PC-3 (cell line): ENCODE measurements at places on chromosomes 3 and 15. TPM values are rescaled to one million over a fixed set of nuclear protein-coding genes. Genes with fewer than 3 reads are reported as not detected.

The GATM gene
- total RNA-seq = 0.86 and 0.87 TPM in 2 replicates

The SEMA3F gene
- 47.3 and 50.5 TPM in 2 replicates for total RNA-seq

DNA sequence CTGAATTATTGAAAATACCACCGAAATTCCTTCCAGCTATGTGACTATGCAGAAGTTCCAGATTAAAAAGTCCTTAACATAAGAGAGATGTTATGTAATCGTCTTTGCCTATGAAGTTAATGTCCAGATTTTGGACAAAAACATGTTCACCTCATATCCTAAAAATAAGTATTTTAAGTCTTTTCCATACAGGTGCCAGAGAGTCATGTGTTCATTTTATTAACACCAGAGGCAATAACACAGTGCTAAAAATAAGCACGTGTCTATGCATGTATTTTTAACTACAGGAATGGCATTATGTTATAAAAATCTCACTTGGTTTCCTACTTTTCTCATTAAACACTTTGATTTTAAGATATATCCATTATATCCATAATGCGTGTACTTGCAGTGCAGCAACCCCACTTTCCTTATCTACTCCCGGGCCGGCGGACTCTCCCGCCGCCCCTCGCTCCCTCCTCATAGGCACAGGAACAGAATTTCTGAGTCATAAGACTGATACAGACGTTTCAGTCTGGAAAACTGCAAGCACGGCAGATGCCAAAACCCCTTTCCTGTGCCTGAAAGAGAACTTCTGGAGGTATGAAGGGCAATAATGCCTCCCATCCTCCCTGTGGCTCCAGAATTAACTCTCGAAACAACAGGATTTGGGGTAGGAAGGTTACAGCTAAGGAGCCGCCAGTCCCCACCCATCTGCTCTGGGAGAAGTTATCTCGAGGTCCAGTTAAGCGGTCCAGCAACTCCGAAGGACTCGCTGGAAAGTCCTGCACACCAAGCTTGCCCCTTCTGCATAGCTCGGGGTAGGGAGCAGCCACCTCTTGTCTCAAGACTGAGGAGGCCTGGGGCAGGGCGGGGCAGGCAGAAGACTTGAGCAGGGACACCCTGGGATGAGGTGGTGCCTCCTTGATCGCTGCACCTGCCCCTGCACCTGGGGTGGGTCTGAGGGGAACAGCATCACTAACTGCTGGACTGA is 22.3 kb upstream of the PSTPIP1 start:
- DNase-seq = no peak

The RPLP1 gene
- total RNA-seq = 216 and 253 TPM in 2 replicates

DNA sequence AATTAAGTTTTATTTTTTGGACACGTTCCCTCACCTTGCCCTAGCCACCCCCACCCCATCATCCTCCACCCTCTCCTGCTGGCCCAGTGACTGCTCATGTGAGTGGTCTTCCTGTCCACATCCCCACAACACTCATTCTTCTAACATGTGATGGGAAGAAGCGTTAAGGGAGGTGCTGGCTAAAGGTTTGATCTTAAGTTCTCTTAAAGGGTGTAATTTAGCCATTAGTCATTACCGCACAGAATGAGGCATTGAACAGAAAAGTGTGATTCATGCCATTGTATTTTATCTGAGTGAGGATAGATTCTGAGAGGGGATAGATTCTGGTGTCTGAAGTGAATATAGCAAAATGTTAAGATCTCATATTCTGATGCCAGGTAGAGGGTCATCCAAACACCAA is 272.9 kb upstream of the TPM1 start:
- peak; percentile 81 for DNase-seq

The GNAT1 gene
- 0.22 TPM in 1 of 2 replicates, not detected in the other for total RNA-seq

DNA sequence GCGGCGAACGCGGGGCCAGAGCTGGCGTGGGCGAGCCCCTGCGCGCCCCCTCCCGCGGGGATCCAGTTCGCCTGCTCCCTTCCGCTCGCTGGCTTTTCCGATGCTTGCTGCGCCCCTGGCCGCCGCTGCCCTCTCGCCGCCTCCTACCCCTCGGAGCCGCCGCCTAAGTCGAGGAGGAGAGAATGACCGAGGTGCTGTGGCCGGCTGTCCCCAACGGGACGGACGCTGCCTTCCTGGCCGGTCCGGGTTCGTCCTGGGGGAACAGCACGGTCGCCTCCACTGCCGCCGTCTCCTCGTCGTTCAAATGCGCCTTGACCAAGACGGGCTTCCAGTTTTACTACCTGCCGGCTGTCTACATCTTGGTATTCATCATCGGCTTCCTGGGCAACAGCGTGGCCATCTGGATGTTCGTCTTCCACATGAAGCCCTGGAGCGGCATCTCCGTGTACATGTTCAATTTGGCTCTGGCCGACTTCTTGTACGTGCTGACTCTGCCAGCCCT is 721 bp downstream of the P2RY1 start:
- peak; percentile 6 for DNase-seq

The PRSS50 gene
- total RNA-seq = not detected in 2 replicates

The DNAH12 gene
- total RNA-seq = 0.07 TPM in 1 of 2 replicates, not detected in the other

DNA sequence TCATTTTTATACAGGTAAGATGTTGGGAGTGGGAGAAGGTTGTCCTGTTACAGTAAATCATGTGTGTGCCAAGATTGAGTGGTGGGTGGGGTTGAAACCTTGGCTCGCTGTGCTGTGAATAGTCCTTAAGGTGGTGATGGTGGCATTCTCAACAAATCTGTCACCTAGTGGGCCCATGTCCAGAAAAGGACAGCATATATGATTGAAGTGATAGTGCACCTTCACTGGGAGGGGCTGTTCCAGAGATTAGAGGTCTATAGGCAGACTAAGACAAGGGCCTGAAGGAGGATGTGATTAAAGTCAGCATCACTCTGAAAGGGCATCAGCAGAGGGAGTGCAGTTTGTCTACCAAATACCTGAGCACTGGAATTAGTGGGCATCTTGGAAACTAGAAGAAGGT is 374.2 kb upstream of the C2CD4B start:
- no peak for DNase-seq

The ZNF609 gene
- 9.9 and 15.4 TPM in 2 replicates for total RNA-seq

DNA sequence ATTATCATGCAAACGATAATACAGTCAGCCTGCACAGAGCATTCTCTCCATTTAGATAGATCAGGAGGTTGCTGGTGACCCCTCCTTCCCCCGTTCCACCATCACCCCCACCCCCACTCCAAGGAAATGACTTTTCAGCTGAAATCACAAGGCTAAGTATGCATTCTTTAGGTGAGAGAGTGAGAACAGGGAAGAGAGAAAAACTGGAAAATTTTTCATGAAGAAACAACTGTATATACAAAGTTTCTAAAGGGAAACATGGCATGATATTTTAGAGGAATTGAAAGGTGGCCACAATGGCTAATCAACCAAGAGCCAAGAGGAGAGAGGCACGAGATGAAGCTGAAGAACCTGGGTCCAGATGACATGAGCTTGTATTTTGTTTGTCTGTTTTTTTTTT is 22.2 kb downstream of the BCL2A1 start:
- DNase-seq = no peak

DNA sequence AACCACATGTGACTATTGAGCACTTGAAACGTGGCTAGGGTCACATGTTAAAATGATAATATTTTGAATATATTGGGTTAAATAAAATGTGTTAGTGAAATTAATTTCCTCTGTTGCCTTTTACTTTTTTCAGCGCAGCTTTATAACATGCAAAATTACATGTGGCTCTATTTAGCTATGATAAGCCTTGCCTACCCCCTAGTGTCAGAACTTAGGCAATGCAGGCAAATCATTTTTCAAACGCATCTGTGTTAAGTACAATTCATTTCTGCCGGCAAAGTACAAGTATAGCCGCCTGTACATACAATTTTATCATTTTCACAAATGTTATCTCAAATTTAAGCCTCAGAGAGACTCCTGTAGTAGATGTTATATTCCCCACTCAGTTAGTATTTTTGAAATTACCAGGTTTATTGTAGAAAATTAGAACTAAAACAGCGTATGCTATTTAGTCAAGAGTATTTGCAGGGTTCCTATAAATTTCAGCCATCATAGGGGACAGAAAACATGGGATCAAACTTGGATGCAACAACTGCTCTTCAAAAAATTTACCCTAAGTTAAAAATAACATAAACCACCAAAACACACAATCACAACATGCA is 56.1 kb downstream of the TAFA4 start:
- DNase-seq = peak; percentile 66

GRCh38 chr3:13075318-13075717 is 2.1 kb upstream of the IQSEC1 start:
- no peak for DNase-seq

DNA sequence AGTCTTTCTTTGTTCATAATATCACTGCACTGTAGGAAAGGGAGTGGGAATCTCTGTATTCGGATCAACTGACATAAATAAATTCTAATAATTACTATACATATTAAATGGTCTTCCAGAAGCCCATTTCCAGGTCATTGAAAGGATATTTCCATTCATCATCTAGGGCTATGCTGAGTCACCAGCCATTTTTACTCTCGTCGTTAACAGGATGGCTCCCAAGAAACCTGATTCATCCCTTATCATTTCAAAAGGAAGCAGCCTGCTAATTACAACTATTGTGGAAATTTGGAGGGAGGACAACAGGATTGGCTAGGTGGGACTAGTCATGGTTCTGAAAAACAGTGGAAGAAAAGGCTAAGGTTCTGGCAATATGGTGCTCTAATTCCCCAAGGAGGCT is 13.6 kb downstream of the GMNC start:
- DNase-seq = peak; percentile 37

- DNase-seq = no peak
Measured at GRCh38 chr15:88832820-88833730, 29.8 kb downstream of the ACAN start.

The TRANK1 gene
- total RNA-seq = 0.58 and 2.4 TPM in 2 replicates

The GP5 gene
- total RNA-seq = not detected in 2 replicates

- no peak for DNase-seq
Measured at GRCh38 chr3:169701457-169701856, 37.9 kb upstream of the MECOM start.

DNA sequence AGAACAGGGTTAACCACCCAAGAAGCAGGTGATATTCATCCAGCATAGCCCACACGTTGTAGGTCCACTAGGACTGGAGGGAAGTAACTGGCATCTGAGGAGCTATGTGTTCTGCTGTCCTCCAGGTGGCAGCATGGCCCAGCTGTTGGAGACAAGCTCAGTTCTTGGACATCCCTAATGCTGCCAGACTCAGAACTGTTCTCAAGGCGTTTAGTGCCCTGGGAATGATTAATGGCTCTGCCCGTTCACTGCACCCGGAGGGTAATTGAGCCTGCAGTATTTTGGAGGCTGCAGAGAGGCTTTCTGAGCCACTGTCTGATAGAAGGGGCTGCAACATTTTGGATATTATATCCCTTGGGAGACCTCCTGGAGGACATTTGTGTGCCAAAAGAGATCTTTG is 521.3 kb upstream of the SEMA6D start:
- DNase-seq = peak; percentile 80

The ADAMTS9 gene
- 0.55 TPM in 1 of 2 replicates, not detected in the other for total RNA-seq
